ENCODE measurements at places on chromosomes 7 and 10.

- DNase-seq: no peak
These were observed 24.1 kb upstream of the SEMA3A start for GRCh38 chr7:84218681-84219080.

DNA sequence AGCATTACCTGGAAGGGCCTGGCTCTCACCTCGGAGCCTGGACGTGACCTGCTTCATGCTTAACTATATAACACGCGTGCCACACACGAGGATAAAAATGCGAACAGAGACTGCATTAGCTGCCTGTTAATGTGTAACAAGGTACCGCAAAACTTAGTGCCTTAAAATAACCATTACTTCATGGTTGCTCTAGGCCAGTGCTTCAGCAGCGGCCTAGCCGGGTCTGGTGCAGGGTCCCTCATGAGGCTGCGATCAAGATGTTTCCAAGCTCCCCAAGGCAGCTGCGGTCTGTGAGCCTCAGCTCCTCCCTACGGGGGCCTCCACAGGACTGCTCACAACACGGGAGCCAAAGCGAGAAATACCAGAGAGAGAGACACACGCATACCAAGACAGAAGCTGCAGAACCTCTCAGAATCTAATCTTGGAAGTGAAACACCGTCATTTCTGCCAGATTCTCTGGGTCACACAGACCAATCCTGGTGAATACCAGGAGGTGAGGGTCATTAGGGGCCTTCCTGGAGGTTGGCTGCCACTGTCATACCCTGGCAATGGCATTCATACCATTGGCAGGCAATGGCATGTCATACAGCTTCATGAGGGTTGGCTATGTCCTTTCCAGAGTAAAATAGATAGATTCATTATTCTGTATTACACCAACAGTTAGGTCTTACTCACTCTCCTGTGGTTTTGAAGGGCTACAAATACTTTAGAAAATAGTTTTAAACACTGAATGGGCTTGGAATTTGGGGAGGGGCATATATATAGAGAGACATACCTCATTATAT, 94.5 kb downstream of the HIPK2 start:
- no peak for DNase-seq

GRCh38 chr7:152760854-152761748, 1.5 kb downstream of the ACTR3B start:
- no peak for DNase-seq

GRCh38 chr10:75396631-75397495, 4.7 kb downstream of the ZNF503 start:
- no peak for DNase-seq

Data from NCI-H187 treated with DMSO at 0.1 percent for 48 hours (cell line).